Stimulated activated CD4-positive, alpha-beta T cell treated with anti-CD3 and anti-CD28 coated beads, Interleukin-2, amount 100 ng/mL, for 4 hours (primary cell): ENCODE measurements at places on chromosomes 3 and 15.

DNA sequence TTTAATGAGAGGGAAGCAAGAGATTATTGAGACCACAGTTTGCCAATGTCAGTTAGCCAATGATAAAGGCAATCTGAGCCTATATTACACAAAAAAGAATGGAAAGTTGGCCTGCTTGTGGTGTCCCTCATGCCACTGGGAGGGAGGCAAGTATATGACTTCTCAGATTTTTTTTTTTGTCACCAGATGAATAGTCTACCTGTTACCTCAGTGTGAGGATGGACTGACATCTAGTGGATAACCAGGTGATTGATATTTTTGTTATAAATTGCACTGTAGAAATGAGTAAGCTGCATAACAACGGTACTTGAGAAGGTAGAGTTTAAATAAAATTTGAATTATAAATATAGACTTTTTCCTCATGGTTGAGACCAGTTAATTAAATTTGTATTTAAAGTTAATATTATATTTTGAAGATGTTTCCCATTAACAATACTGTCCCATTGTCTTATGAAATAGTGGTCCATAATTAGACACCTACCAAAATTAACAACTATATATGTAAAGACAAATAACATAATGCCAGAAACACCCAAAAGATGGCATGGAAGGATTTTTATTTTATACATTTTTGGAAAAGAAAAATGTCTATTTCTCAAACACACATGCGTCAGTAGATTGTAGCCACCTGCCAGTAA lies 237.8 kb upstream of the GADL1 start:
- no peak for DNase-seq

GRCh38 chr3:39188271-39189149 lies 3.9 kb downstream of the XIRP1 start:
- no peak for DNase-seq

GRCh38 chr3:194861375-194861774 lies 175.7 kb downstream of the FAM43A start:
- no peak for DNase-seq

- DNase-seq: no peak
These were observed 79.6 kb downstream of the MLH1 start for GRCh38 chr3:37072892-37073291.

- no peak for DNase-seq
These were observed 66.8 kb upstream of the ADAMTSL3 start for GRCh38 chr15:83587091-83587490.

GRCh38 chr3:120846073-120846472 lies 61.9 kb upstream of the STXBP5L start:
- DNase-seq: no peak

GRCh38 chr15:32880642-32881041 lies 162.8 kb downstream of the GREM1 start:
- no peak for DNase-seq
